ENCODE measurements at places on chromosomes 5 and 9. TPM values are rescaled to one million over a fixed set of nuclear protein-coding genes. Genes with fewer than 3 reads are reported as not detected.

Gene HAPLN1
- 4.6 TPM for total RNA-seq

Gene AMBP
- total RNA-seq = 0.17 TPM

Gene FBLL1
- 0.44 TPM for total RNA-seq

Gene TRIM32
- total RNA-seq = 38.9 TPM

Gene SPATA31C1
- not detected for total RNA-seq

Gene NLN
- 22.8 TPM for total RNA-seq

Gene PCDHB5
- total RNA-seq = 0.29 TPM

Gene LHX6
- total RNA-seq = not detected

Gene LSM11
- total RNA-seq = 3.5 TPM

Gene IDNK
- 12.4 TPM for total RNA-seq

Gene ANKRD20A1
- total RNA-seq = 0.73 TPM

Gene DNAH5
- total RNA-seq = 2.6 TPM

Gene CTXN3
- total RNA-seq = not detected

Gene PCDH1
- 0.33 TPM for total RNA-seq

Gene NR6A1
- total RNA-seq = 0.44 TPM

Data from smooth muscle cell of trachea (primary cell).